ENCODE measurements at places on chromosomes 5 and 9. TPM values are rescaled to one million over a fixed set of nuclear protein-coding genes. Genes with fewer than 3 reads are reported as not detected.

LHX3 gene
- total RNA-seq, result not detected

ASPN gene
- not detected for total RNA-seq

XPA gene
- total RNA-seq, result 30.3 TPM

MGAT4B gene
- 143 TPM for total RNA-seq

All from naive thymus-derived CD4-positive, alpha-beta T cell (primary cell).